ENCODE measurements at places on chromosomes 7 and 10.

- DNase-seq: no peak
These were observed 4.5 kb downstream of the GRK5 start for GRCh38 chr10:119211625-119212441.

- no peak for DNase-seq
These were observed 235.0 kb downstream of the PAXIP1 start for GRCh38 chr7:154767821-154768415.

DNA sequence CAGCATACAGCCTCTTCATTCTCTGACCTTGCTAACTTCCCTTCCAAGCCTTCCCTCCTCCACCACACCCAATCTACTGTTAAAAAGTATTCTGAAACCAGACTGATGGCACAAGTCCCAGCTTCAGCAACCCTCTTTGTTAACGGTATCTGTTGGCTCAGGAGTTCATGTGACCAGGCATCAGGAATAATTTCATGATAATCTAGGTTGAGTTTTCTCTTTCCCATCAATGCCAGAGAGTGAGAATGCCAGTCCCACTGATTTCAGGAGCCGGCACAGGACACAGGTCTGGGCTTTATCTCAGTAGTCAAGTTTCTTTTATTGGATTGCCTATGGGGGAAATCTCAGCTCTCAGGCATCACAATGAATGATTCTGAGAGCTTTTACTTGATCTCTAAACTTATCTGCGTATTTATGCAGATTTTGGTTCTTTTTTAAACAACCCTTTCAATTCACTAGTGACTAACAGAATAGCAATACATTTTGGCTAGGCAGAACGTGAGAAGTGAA, 231.0 kb upstream of the LYZL1 start:
- DNase-seq: no peak

GRCh38 chr7:29147821-29148220, 1.5 kb upstream of the CPVL start:
- DNase-seq: no peak

- DNase-seq: no peak
These were observed 52.7 kb downstream of the NHLRC2 start for GRCh38 chr10:113907166-113907565.

- peak; percentile 55 for DNase-seq
These were observed 1040.2 kb upstream of the SORCS1 start for GRCh38 chr10:108204528-108205305.

GRCh38 chr10:93027508-93027907, 33.1 kb upstream of the CYP26C1 start:
- DNase-seq: no peak

DNA sequence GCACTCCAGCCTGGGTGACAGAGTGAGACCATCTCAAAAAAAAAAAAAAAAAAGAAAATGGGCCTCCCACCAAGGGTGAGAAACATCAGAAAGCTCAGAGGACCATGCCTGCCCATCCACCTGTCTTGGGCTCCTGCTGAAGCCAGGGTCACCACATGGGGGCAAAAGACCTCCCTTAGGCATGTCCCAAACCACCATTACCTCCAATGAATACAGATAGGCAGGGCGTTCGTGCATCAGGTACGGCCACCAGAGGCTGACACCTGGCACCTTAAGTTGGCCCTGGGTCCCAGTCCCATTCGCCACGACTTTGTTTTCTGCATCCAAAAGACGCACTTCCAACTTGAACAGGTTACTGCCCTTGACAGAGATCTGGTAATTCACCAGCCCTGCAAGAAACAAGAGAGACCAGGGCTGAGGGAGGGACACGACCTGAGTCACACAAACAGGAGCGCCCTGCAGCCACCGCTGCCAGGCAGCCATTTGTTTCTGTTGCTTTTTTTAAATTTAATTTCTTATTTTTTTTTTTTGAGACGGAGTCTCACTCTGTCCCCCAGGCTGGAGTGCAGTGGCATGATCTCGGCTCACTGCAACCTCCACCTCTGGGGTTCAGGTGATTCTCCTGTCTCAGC, 6.1 kb downstream of the GUSB start:
- no peak for DNase-seq

- DNase-seq: peak; percentile 30
These were observed 43.7 kb downstream of the DNAJB9 start for GRCh38 chr7:108613147-108613948.

DNA sequence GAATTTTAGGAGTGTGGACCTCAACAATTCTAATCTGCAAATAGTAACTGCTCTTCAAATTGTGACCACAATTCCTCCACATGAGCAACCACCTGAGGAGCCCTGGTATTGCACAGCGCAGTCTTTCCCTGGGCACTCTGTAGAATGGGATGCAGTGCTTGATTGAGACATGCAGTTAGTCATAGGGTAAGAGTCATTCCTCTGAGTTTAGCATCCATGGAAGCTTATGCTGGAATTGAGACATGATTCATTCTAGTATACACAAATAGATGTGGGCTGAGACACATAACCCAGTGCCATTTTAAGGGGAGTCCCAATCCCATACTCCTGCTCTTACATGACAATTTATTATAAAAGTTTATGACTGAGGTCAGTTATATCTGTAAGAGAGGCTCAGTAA, 582.3 kb upstream of the CNTNAP2 start:
- no peak for DNase-seq

DNA sequence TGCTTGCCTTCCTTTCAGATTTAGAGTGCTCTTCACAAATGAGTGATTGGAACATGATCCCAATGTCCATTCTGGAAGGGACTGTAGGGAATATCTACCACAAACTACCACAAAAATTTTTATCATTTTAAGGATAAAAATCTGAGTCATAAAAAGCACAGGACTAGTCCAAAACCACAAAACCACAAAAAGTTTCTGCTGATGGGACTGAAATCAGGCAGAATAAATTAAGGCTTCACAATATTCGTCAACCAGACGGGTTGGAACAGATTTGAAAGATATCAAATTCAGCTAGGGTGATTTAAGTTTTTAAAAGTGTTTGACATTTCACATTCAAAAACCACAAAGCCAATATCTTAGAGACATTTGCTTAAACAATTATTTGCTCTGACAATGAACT, 100.1 kb upstream of the PTN start:
- DNase-seq: peak; percentile 81

GRCh38 chr10:131912620-131913019, 11.8 kb downstream of the PPP2R2D start:
- no peak for DNase-seq

DNA sequence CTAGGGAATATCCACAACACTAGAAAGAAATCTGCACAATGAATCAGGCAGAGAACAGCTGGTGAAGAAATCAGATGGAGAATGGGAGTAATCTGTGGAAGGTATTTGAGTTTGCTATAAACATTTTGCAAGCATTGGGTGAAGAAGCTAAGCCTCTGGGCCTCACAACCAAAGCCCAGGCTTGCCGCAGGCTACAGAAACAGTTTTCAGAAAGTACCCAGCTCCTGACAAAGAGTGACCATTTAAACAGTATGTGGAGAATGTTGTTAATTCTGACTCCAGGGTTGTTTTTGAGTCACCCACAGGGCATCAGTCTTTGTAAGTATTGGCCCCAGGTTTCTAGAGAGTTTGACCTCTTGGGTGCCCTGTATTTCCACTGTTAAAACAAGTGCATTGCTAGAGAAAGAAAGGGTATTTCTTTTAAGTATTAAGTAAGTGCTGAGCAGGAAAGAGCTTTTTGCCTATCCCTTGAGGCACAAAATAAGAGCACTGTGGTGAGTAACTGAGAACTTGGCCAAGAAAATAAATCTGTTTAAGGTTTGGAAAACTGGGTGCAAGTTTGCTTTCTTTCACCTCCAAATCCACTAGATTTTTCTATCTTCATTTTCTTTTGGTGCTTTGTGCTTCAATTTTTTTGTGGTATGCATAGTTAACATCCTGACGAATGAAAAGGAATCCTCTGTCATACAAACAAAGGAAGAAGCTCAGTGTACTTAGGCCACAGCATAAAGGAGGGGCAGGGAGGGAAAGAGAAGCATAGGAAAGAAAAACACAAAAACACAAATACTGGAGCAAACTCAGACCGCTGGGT, 691.8 kb downstream of the SUGCT start:
- peak; percentile 71 for DNase-seq

DNA sequence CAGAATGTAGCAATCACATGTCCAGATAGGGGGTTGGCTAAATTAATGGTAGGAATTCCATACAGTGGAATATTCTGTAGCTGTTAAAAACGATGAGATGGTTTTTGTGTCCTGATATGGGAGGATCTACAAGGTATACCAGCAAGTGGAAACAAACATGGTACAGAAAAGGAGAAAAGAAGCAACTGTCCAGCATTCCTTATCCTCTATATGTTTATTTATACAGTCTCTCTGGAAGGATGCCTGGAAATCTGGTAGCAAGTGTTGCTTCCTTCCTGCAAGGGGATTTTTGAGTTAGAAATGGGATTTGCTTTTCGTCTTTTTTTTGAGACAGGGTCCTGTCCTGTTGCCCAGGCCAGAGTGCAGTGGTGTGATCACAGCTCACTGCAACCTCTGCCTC, 19.3 kb downstream of the IL15RA start:
- no peak for DNase-seq

DNA sequence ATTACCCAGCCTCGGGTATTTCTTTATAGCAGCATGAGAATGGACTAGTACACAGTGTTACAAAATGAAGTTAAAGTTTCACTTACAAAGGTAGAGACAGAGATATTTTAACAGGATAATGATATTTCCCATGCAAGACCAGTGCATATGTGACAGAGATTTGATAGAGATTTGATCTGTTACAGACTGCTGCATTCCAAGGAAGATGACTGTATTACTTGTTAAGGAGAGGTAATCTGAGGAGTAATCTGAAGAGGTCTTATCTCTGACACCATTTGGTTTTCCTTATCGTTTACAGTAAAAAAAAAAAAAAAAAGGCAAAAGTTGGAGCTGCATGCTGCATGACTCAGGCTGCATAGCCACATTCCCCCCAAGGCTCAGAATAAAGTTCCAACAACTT, 289.6 kb downstream of the POM121L12 start:
- DNase-seq: no peak

- DNase-seq: no peak
These were observed 204.5 kb upstream of the CXCL12 start for GRCh38 chr10:44589181-44589943.

DNA sequence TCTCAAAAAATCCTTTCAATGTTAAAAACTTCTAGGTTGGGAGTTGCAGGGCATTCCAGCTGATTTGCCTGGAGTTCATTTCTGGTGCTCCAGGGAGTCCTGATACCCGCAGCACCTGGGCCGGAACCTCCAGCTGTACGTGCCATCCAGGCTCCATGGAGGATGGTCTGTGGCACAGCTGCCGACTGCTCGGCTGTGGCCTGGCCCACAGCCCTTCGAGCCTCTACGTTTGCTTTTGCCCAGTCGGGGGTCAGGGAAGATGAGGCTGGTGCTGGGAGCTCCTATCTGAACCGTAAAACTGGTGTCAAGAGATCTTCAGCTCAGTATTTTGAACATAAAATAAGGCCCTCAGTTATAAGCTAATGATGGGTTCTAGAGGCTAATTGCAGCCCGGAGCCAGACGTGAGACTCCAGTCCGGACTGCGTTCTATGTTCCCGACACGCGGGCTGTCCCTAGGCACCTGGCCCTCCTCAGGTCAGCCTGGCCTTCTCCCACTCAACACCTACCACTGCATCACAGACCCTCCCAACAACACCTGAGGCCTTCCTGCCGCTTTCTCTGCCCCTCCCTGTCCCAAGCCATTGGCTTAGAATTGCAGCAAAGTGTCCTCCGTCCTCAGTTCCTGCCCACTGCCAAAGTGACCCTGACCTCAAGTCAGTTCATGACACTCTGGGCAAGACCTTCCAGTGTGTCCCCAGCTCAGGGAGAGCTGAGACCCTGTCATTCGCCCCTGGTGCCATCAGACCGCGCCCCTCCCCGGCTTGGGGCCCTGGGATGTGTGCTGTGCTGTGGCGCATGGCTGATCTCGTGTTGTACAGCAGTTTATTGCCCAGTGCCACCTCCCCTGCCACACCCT, 64.2 kb upstream of the DNAJB6 start:
- no peak for DNase-seq

DNA sequence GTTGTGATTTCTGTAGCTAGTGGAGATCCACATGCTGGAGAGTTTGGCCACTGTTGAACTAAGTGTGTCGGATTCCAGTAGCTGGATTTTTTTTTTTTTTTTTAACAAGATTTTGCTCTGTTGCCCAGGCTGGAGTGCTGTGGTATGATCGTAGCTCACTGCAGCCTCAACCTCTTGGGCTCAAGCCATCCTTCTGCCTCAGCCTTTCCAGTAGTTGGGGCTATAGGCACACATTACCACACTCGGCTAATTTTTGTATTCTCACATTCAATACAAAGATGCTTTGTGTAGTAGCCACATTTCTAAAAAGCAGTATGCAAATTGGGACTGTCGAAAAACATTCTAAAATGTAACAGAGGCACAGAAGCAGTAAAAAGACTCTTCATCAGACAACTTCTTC, 63.5 kb downstream of the RABGEF1 start:
- no peak for DNase-seq

DNA sequence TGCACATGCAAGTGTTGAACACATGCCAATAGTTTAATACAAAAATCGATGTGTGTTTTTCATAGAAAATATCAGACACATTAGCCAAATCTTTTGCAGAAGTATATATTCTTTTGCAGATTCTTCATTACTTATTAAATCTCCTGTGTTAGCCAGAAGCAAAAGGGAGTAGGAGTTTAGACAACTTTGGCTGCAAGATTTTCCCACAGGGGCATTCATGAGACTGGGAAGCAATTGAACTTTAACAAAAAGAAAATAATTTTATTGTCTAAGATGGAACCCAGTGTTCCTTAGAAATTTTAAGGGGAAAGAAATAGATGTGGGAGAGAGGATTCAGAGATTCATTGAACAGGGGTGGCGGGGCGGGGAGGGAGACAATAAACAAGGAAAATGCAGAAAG, 1336.0 kb downstream of the GATA3 start:
- DNase-seq: no peak

GRCh38 chr10:106395041-106395749, 769.3 kb downstream of the SORCS1 start:
- DNase-seq: peak; percentile 85

- DNase-seq: no peak
These were observed 124.7 kb downstream of the NRP1 start for GRCh38 chr10:33209802-33210201.

DNA sequence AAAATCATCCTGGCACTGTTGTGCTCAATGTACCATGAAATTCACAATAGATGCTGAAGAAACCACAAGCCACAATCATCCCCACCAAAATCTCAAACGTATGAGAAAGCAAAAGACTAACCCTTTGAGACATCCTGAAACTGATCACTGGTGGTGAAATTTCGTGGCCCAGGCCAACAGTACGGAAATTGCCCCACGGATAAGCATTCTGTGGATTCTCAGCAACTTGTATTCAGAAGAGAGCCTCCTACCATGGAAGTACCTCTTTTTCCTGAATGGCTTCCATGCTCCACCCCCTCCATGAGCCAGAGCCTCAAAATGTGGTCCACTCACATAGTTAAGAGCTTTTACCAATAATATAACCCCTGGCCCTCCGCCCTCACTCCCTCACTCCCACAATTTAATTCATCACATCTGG, 163.9 kb upstream of the AUTS2 start:
- DNase-seq: no peak

DNA sequence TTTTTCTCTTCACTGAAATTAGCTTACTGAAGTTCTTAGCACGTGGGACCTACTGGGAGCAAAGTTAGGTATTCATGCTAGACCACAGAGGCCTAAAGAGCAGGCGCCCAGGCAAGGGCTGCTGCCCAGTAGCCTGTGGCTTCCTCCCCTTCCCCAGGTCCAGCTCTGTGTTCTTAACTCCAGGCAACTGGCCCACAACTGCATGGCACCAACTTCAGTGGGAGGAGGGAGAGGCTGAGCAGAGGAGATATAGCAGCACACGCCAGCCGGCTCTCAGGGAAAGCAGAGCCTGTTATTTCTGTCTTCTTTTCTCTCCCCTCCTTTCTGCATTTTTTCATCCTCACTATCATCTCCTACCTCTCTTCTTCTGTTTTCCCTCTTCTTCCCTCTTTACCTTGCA, 67.4 kb downstream of the PCGF5 start:
- no peak for DNase-seq

All from mammary epithelial cell (primary cell).